ENCODE measurements at places on chromosomes 16 and 17. TPM values are rescaled to one million over a fixed set of nuclear protein-coding genes. Genes with fewer than 3 reads are reported as not detected.

Gene OR3A3
- not detected for total RNA-seq

Gene RSAD1
- 34.4 TPM for total RNA-seq

Gene FBXW10
- total RNA-seq, result not detected

Gene KRTAP9-2
- total RNA-seq, result not detected

Gene CCL4L2
- total RNA-seq, result not detected

Gene RBFOX1
- total RNA-seq, result not detected

Gene TBC1D3E
- total RNA-seq, result not detected

Gene TP53TG3B
- 1.5 TPM for total RNA-seq
